Activated T-cell treated with anti-CD3 and anti-CD28 coated beads, Interleukin-2, amount 50 U/mL, for 1 hour (primary cell): ENCODE measurements at places on chromosomes 7 and 10.

DNA sequence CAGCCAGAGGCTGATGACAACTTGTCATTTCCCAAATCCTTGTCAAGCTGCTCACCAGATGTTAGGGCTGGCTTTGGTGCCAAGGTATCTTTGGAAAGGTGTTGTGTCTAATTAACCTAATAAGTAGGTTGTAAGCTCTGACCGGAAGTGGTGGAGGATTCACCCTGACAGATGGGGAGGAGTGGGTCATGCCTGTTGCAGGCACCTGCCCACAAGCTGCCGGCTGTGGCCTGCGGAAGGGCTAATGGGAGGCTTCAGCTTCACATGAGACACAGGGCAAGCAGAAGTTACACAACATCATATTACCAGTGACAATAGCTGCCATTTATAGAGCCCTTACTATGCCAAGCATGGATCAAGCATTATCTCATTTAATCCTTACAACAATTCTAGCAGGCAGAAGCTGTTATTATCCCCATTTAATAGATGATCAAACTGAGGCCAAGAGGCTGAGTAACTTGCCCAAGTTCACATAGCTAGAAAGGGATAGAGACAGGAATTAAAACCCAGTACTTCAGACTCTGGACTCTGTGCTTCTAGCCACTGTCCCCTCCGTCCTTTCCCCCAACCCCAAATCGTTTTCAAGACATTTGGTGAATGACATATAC, 63.1 kb upstream of the DUSP5 start:
- DNase-seq, result no peak

DNA sequence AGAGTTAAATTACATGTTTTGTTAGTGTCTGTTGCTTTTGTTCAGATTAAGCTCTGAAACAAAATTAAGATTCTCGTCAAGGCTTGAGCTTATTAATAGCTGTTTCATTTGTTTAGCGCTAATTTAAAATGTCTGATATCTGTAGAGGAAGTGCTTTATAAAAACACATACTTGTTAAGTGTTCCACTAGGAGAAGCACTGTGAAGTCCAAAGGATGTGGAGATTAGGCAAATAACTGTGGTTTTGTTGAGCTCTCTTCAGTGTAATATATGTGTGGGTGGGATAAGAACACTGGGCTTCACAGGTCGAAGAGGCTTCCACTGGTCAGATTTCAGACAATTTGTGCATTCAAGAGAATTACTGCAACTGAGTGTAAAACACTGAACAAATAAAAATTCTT, 242.0 kb downstream of the AUTS2 start:
- no peak for DNase-seq

- no peak for DNase-seq
Observed at GRCh38 chr10:104036518-104037260, 49.0 kb downstream of the COL17A1 start.

DNA sequence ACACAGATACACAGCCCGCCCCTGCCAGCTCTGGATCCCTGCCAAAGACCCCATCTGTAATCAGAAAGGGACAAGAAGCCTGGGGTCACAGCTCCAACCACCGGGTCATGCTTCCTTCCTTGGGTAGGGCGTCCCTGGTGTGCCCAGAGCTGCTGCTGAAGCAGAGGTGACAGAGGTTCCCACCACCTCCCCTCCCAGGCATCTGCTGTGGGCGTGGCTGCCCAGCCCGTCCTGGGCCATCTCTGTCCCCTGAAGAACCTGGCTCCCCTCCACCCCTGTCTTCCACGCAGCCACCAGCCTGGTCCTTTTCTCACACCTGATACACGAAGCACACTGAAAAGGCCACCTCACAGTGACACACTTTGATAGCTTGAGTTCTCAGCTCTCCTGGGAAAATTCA, 38.2 kb upstream of the CPXM2 start:
- DNase-seq, result no peak
